ENCODE measurements at places on chromosomes 1 and 21.

DNA sequence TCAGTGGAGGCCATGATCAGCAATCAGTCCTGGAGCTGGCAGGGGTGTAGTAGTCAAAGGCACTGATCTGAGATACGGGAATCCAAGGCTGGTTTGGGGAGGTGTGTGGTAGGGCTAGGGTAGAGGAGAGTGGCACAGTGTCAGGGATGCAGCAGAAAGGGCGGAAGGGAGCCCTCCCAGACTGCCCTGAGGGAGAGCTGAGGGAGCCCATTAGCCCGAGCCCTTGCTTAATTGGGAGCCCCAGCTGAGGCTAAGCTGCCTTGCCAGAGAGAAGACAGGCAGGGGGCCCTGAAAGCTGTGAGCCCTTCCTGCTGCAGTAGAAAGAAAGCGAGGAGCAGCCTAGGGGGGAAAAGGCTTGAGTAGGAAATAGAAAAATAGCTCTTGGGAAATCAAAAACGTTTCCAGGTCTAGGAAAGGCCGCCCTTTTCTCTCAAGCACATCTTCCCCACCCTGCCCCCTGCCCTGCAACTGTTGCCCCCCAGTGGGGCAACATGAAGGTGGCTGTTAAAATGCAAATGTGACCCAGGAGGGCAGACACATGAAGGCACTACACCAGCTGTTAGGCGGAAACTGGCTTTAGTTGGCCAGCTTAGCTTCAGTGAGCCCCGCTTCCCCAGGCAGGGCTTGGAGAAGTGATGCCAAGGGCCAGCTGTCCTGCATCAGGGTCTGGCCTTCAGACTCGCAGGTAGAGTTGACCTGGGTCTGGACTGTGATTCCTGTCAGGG, 106.2 kb downstream of the UCK2 start:
- DNase-seq: no peak

DNA sequence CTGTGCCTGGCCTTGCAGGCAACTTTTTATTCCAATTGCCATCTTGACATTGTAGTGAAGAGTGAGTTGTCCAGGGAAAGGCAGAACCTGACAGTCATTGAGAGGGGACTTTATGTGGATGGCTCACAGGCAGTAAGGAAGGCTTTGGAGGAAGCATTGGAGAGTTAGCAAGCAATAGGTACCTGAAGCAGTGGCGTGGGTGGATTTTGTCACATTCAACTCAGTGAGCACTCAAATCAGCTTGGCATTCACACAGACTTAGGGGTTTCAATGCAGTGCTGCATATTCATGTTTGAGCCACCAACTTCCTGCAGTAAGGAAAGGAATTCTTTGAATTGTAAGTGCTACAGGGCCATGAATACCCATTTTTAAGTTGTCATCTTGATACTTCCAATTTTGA, 69.0 kb downstream of the AK4 start:
- no peak for DNase-seq

DNA sequence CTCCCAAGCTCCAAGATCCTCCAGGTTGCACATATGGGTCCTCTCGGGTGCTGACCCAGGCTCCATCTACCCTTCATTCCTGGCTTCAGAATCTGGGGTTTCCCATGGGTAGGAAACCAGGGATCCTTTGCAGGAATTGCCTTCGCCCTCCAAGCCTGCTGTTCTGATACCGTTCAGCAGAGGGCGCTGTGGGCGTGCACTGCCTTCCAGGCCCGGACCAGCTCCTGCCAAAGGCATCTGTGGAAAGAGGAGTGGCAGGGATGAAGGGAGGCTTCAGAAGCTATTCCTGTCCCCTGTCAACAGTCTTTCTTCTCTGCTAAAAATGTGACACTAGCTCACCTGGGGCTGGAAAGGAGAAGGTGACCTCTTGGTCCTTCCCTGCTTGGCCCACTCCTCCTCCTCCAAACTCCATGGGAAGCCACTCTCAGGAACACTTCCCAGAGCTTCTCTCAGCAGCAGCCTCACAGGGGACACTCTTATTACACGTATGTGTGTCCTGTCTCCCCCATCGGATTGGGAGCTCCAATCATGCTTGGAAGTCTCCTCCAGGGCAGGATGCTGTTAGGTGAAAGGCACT, 71.2 kb downstream of the VWA5B1 start:
- DNase-seq: no peak

DNA sequence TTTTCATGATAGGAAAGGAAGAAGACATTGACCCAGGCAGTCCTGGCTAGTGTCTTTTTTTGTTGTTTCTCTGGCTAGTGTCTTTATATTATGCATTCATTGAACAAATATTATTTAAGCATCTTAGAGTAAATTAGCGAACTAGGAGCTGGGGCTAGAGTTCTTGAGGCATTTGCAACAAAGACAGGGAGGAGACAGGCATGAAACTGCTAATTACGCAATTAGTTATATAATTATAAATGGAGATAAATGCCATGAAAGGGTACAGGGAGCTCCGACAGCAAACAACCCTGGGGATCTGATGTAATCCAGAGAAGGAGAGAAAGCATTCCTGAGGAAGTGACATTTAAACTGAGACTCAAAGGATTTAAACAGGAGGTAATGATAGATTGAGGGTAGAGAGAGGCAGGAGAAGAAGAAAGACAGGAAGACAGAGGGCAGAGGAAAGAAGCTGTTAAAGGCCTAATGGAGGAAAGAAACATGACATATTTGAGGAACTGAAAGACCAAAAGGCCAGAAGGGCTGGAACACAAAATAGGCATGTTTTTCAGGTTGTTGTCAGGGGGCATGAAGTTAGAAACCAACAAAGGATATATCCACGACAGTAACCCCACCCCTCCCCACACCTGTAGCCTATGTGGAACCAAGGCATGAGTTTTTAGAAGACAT, 99.5 kb upstream of the GJB5 start:
- DNase-seq: no peak

DNA sequence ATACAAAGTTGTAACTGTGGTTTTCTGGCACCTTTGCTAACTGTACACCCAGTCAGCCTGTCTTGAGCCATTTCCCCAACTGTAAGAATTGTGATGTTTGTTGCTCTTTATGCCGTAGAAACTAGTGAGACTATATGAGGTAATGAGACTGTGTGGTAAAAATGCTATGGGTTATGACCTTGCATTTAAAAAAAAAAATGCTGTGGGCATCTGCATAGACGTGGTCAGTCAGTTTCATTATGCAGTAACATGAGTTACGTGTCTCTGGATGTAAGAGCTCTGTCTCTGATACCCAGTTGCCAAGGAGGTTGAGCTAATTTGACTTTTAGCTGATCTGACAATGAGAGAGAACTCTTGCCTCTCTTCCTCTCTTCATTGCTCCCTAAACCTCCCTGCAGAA, 80.6 kb upstream of the LAMC2 start:
- DNase-seq: no peak

DNA sequence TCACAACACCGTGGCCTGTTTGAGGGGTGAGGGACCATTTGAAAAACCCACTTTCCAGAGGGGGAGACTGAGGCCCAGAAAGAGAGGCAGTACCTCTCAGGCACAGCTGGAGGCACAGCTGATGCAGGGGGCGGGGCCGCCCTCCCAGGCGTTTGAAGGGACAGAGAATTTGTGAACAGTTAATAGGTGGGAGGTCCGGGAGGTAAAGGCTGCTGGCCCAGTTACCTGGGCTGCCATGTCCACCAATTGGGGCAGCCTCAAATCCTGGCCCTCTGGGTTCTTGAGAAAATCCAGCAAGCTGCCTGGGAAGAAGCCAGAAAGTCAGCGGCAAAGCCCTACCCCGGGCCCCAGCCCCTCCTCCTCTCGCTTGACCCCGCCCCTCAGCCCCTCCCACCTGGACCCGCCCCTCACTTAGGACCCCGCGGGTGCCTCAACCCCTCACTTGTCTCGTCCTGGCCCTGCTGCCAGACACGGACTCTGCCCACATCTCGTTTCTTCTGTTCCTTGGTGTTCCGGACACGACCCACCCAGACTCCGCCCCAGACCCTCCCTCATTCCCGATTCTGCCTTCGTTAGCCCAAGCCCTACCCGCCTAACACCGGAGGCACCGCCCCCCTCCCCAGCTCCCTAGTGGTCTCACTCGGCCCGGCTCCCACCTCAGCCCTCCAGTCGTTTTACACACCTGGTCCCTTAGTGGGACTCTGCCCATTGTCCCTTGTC, 10.8 kb upstream of the AHDC1 start:
- no peak for DNase-seq

DNA sequence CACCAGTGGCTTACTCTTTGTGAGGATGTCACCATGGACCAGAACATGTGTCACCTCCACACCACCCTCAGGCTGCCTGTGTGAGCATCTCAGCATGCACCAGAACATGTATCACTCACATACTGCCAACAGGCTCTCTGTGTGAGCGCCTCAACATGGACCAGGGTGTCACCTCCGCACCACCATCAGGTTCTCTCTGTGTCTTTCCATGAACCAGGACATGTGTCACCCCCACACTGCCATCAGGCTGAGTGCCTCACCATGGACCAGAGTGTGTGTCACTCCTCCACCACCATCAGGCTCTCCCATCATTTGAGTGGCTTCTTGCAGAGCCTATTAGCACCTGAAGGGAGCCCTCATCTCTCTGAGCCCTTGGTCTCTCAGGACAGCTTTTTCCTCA, 125.2 kb downstream of the ZNF648 start:
- no peak for DNase-seq

- DNase-seq: no peak
Measured at GRCh38 chr1:21669258-21670058, at the start of gene RAP1GAP. TSS of gene RAP1GAP (minus strand) at chr1:21669357. CDS start at chr1:21620032, 49,325 bp downstream.

DNA sequence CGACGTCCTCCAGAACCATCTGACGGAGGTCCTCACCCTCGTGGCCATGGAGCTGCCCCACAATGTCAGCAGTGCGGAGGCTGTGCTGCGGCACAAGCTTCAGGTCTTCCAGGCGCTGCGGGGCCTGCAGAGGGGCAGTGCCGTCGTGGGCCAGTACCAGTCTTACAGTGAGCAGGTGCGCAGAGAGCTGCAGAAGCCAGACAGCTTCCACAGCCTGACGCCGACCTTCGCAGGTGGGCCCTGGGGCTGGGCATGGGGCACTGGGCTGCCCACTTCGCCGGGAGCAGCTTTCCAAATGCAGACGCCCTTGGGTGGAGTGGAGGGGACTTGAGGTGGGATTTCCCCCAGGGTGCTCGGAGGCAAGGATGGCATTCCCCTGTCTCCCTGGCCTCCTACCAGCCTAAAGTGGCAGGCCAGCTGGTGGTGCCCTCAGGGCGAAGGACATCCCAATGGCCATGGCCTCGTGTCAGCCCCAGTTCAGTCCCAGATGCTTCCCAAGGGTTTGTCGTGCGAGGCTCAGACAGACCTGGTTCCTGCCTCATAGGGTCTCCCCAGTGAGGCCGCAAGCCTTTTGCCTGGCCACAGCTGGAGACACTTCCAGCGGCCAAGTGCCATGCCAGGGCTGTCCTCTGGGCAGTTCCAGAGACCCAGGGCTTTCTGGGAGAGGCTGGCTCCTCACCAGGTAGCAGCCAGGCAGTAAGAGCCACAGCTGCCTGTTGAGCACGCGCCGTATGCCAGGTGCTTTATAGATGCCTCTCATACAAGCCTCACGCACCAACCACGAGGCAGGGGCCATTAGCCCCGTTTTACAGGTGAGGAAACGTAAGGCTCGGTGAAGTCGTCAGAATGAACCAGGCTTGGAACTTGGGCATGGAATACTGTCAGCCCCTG, 27.8 kb downstream of the H6PD start:
- DNase-seq: no peak

DNA sequence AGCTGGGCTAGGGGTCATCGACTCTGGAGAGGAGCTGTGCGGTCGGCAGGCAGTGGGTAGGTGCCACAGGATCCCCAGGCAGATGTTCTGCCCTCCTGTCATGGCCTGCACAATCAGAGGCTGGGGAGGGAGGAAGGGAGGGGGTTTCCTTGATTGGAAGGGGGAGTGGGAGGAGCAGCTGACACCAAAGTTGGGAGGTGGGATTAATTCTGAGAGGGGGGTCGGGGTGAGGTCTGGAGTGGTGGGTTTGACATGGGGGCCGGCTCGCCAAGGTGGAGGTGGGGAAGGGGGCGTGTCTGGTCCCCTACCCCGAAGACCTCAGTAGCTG, 651 bp upstream of the HPCA start:
- no peak for DNase-seq

DNA sequence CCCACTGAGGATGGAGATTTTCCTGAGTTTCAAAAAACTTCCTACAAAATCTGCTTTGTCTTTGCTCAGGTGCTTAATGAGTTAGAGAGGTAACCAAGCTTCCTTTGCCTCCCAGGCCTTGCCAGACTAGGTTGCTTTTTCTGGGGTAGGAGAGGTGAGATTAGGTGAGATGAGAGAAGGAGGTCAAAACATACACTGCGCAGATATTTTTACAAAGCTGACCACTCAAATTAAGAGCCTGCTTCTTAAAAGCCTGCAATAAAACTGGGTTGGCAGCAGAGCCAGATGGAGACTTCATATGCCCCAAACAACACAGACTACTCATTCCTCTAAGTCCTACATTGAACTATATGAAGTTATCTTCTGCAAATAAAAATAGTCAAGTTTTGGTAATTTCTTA, 352.5 kb downstream of the NUF2 start:
- DNase-seq: no peak

DNA sequence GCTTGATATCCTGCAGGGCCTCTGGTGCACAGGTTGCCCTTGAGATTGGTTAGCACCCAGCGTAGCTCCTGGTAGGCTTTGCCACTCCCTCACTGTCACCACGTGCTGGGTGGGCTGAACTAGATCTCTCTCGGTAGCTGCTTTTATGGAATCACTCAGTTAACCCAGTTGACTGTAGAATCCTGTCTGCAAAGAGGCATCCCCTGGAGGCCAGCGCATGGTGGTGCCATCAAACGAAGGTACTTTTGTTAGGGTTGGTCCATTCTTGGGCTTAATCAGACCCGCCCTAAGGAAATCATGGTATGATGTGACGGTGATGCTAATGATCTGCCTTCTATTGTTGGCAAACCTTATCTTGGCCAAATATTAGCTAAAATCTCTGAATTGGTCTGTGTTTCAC, 153.4 kb downstream of the GALNT2 start:
- DNase-seq: no peak

DNA sequence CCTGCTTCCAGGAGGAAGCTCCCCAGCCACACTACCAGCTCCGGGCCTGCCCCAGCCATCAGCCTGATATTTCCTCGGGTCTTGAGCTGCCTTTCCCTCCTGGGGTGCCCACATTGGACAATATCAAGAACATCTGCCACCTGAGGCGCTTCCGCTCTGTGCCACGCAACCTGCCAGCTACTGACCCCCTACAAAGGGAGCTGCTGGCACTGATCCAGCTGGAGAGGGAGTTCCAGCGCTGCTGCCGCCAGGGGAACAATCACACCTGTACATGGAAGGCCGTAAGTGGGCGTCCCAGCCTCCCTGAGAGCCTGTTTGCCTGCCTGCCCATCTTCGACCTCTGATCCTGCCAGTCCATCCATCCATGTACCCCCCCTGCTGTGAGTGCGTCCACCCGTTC, 3.6 kb downstream of the ECM1 start:
- no peak for DNase-seq

GRCh38 chr1:173424782-173425407, 52.2 kb upstream of the PRDX6 start:
- DNase-seq: no peak

DNA sequence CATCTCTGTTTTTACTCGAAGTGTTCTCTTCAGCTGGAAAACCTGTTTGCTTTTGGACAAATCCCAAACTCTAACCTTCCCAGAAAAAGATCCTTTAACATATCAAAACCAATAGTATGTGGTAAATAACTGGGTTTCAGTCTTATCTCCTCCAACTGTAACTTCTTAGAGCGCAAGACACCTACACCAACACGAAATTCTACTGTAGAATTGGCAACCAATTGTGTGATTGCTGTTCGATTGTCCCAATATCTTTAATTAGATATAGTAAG, 5.8 kb upstream of the MPZL1 start:
- DNase-seq: no peak

- no peak for DNase-seq
Measured at GRCh38 chr1:156160743-156161171, 7.4 kb downstream of the SEMA4A start.

- no peak for DNase-seq
Measured at GRCh38 chr1:51009381-51009780, 39.3 kb downstream of the CDKN2C start.

GRCh38 chr21:35399706-35400105, 350.6 kb upstream of the RUNX1 start:
- no peak for DNase-seq
